NCI-H1105 treated with DMSO at 0.1 percent for 48 hours (cell line): ENCODE measurements at places on chromosomes 6 and 20.
A peak's percentile ranks its signal among the peaks of the same experiment; 100 is the strongest.

DNA sequence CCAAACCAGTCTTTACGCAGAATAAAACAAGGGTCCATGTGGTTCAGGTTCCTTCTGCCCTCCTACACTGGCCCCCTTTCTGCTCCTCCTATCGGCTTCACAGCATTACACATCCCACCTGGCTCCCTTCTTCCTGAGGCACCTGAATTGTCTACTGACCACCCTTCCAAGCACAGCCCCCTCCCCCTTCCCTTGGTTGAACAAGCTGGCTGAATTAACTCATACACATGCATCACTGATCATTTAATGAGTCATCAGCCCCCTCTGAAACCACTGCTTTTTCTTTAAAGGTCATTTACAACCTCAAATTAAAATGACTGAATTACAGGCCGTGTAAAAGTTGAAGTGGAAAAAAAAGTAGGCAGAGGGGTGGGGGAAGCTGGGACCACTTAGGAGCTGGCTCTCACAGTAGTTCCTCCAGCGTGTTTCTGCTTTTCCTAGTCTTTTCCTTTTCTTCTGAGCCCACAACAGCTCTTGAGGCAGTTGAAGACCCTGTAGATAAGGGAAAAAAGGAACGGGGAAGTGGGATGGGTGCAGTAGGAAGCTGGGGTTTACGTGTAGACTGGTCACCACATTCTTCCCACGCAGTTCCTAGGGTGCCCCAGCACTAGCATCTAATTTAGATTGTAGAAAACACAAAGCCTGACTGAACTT lies 67.6 kb downstream of the FYN start:
- no peak for DNase-seq

DNA sequence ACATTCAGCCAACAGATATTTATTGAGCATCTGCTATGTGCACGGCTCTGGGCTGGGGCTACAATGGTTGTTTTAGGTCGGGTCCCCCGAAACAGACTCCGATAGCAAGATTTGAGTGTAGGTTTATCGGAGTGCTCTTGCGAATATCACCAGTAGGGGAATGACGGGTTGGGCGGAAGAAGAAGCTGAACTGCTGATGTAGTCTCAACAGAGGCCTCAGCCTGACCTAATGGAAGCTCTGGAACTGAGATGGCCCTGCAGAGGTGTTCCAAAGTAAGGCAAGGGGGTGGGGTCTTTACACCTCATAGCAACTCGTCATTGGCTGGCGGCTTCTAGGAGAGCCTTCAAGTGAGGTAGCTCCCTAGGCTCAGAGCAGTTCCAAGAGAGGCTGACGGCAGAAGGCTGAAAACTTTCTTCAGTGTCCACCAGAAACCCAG lies 1.1 kb downstream of the L3MBTL1 start:
- no peak for DNase-seq

- no peak for DNase-seq
Observed at GRCh38 chr20:53930651-53931504, 139.5 kb downstream of the BCAS1 start.

DNA sequence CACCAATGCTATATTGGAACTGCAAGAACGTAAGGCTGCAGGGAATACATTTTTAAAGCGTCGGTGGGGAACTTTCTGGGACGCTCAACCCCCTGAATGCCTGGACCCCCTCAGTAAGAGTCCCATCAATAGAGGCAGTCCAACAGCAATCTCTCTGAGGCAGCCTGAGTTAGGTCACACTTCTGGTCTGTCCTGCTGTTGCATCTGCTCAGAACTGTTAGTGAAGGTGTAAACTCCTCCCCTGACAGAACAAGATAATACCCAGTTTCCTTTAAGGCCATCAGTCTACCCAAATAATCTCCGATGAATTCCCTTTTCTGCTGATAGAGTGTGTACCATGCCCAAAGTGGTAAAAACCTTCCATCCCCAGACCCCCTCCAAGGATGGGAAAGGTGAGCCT lies 1.1 kb upstream of the RNGTT start:
- no peak for DNase-seq

DNA sequence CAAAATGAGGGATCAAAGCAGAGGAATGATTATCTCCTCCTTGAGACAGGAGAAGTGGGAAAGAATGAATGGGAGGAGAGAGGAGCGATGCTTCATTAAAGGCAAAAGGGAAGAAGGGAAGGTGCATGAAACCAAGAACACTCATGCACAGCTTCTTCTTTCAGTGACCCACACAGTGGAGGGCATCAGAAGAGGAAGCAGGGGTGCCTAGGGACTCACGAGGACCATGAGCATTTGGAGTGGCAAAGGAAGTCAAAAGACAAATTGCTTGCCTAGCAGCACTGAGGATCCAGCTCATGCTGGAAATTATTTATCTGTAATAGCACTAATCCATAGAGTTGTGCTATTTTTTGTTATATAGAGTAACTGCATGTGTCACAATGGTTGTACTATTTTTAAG lies 66.1 kb downstream of the SMLR1 start:
- no peak for DNase-seq

DNA sequence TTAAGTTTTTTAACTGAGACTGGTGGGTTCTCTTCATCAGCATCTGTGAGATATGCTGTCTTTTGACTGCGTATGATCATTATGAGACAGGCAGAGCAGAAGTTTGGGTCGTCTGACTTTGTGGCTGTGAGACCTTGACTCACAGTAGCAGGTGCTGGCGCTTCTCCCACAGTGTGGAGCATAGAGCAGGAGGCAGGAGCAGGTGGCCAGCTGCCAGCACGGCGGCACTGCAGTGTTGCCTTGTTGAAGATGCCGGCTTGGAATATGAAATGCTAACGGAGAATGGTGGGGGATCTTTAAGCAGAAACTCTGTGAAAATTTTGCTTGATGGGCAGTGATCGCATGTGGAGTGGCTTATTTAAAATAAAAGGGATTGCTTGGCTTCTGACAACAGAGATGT lies 105.0 kb downstream of the TIAM2 start:
- peak; percentile 91 for DNase-seq

- DNase-seq: no peak
Observed at GRCh38 chr6:19999319-20000191, 162.4 kb downstream of the ID4 start.

GRCh38 chr20:45919542-45920399 lies 7.8 kb upstream of the PLTP start:
- DNase-seq: no peak

DNA sequence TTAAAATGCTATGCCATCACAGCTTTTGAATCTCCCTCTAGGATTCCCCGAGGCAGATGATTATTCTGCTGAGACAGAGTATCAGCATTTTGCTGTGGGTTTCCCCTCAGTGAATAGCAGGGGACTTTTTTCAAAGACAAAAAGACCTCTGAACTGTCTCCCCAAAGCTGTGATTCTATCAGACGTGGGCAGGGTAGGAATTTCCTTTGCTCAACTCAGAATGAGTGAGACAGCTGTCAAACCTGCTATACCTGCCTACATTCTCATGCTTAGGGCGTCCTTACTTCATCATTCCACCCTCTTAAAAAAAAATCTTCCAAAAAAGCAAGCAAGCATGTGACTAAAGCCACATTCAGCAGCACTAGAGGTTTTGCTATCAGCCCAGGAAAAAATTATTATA lies 147.6 kb upstream of the FAM83B start:
- DNase-seq: no peak
